ENCODE measurements at places on chromosomes 6 and 20.

GRCh38 chr20:57043091-57043490, 223.3 kb downstream of the BMP7 start:
- no peak for DNase-seq

DNA sequence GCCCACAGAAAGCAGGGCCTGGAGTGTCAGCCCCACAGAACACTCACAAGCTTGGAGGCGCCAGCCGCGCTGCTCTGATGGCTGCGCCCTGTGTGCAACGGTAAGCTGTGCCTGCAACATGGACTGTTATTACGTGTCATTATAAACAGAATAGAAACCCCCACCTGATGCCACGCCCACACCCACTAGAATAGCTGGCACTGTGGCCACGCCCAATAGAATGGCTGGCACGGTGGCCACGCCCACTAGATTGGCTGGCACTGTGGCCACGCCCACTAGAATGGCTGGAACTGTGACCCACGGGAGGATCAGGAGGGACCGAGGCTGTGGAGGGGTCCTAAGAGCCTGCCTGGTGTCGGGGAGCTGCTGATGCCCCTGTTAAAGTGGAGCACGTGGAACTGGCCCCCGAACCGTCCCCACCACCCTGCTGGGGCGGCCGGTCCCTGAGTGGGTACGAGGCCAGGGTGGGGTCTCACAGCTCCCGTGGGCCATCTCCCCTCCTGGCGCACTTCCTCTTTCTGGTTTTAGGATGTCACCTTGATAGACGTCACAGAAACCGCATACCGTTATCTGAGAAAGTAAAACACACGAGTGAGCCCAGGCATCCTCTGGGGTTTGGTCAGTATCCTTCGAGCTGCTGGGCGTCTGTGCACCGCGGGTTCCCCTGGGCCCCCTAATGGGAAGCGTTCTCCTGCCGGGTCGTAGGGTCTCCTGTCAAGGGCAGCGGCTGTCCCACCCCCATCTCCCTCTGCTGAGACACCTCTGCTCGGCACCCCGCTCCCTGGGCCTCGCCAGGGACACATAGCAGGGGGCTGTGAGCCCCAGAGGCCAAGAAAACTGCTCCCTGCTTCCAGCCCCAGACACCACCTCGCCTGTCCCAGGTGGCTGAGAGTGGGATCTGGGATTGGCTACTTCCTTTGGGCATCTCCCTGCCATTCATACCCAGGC, 25.4 kb downstream of the SLC17A9 start:
- DNase-seq, result no peak

DNA sequence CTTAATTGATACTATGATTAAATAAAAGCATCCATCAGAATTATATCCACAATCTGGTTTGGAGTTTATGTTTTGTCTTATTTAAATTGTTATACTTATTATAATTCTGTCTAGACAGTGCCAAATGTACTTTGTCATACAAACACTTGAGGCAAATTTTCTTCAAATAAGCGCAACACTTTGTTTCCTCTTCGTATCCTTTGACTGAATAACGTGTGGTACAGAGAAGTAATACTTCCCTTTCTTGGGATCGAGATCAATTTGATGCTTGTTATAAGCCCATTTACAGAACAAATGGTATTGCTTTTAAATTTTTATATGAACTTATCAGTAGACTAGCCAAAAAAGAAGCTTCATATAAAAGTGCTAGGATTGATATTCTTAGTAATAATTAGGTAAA, 111.0 kb downstream of the ATG5 start:
- no peak for DNase-seq

DNA sequence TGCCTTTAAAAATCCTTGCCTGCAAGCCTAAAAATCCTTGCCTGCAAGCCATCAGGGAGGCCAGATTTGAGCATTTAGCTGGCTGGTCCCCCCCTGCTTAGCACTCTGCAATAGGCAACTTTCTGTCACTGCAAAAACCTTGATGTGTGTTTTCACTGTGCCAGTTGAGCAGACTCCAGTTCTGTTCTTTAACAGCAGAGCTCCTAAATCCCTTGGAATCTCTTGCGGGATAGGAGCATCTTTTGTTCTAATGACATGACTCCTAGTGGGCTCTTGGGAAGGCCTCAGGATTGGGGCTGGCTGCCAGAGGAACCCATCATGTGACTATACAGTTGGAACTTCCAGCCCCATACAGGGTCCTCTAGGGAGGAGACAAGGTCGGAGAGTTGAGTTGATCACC, 50.4 kb downstream of the FAM184A start:
- no peak for DNase-seq

DNA sequence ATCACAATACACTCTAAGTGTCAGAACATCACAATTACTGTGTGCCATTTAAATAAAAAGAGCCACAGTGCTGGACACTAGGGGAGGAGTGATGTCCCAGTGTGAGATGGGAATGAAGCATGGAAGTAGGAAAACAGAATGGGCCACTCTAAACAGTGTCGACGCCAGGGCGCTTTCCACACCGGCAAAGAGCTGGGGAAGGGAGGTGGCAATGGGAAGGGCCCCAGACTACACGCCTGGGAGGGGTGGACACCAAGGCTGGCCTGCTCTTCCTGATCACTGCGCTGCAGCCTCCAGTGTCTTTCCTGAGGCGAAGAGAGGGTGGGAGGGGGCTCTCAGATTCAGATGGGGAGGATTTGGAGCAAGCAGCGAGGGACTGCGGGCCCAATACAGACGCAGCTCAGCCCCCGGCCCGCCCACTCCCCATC, 75.9 kb downstream of the ERMARD start:
- DNase-seq, result no peak

DNA sequence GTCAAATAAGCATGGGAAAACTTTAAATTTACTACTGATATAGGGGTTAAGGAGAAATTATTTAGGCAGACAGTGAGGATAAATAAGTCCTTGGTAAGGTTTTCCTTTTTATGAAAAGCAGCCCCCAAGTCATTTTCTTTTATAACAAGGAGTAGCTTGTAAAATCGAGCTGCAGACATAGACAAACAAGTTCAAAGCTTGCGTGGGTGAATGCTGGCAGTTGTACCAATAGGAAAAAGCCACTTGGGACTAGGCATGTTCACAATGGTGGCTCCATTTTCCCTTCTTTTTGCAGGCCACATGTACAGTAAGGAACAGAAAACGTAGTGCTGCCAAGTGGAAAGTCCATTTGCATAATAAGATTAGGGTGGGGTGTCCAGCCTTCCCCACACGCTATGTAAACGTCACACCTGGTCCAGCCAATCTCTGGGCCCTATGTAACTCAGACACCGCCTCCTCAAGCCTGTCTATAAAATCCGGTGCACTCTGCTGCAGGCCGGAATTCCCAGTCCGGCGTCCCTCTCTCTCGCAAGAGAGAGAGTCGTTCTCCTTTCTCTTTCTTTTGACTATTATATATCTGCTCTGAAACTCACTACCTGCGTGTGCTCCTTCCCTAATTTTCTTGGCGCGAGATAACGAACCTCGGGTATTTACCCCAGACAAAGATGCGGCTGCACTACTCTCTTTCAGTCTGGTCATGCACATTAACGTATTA, 217.1 kb upstream of the MAN1A1 start:
- DNase-seq, result no peak

DNA sequence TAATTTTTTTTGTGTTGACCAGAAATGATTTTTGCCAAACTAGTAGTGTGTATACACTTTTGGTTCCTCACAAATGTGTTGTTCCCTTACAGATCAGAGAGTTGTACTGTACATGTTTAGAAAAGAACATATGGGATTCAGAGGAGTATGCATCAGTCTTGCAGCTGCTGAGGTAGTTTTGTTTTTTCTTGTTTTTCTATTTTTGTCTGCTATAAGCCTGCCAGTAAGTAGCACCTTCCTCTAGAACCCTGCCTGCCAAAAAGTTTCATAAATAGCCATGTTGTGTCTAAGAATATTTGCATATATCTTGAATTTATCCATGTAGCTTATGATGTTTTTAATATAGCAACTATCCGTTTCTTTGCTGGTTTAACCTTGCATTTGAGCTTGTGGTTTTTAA, 46.4 kb downstream of the ORC3 start:
- no peak for DNase-seq

DNA sequence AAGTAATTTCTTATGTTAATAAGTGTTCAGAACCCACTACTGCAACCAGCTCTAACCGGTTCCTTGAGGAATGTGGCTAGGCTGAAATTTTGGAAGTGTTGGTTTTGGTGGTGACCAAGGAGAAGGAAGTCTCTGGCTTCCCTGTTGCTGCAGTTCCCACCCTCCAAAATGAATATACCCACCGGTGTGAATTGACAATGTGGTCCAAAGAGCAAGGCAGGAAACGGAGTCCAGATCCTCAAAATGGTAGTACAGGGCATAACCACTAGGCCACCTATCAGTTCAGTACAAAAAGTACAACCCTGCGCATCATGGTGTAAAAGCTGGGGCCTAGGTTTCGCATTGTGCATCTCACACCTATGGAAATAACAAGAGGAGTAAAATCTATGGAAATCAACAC, 2.8 kb downstream of the ADNP start:
- DNase-seq, result no peak

GRCh38 chr20:50982363-50982762, 23.7 kb downstream of the MOCS3 start:
- DNase-seq, result no peak

GRCh38 chr6:38152620-38153019, 333.1 kb downstream of the ZFAND3 start:
- no peak for DNase-seq

DNA sequence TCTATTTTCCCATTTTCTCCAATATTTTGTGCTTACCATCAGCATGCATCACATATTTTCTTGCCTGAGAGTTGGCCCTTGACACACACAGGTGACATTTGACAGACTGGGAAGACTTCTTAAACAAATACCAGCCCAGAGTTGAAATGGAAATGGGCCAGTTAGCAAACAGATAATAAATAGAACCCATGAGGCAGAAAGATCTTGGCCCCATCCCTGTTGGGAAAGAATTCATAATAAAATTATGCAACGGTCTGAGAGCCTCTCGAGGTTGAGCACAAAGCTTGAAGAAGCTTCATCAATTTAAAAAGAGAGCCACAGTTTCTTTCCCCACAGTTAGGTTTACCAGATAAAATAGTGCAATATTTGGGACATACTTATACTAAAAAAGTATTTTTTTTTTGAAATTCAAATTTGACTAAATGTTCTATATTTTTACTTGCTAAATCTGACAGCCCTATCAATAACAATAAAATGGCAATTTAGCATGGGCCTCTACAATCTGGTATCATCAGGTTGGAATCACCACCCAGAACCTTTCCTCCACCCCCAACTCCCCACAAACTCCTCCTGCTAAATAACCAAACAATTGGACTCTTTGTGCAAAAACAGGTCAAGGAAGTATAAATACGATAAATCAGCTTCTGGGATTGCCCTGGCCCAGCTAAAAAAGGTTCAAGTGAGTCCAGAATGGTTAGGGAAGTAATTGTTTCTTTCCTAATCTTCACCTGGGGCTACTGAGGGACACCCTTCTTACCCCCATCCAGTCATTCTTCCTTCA, 129.8 kb downstream of the CD164 start:
- no peak for DNase-seq

- peak; percentile 51 for DNase-seq
Measured at GRCh38 chr20:32449890-32450401, 91.8 kb downstream of the ASXL1 start.

Data from activated naive CD4-positive, alpha-beta T cell treated with anti-CD3 and anti-CD28 coated beads, Interleukin-2, amount 50 U/mL, for 72 hours (primary cell).